ENCODE measurements at places on chromosomes 16 and 17.

- peak; percentile 27 for DNase-seq
Measured at GRCh38 chr17:67260170-67260987, 15.4 kb upstream of the HELZ start.

GRCh38 chr17:51091635-51092034 is 29.0 kb downstream of the SPAG9 start:
- no peak for DNase-seq

- DNase-seq, result no peak
Measured at GRCh38 chr17:76884995-76885893, 17.0 kb downstream of the MGAT5B start.

GRCh38 chr16:12201866-12202265 is 225.3 kb downstream of the SNX29 start:
- no peak for DNase-seq

GRCh38 chr16:26441178-26441577 is 625.5 kb upstream of the C16orf82 start:
- DNase-seq, result no peak

GRCh38 chr16:89473791-89474414 is 16.5 kb downstream of the ANKRD11 start:
- DNase-seq, result no peak

GRCh38 chr17:67035131-67036083 is 8.9 kb upstream of the CACNG1 start:
- DNase-seq, result no peak

DNA sequence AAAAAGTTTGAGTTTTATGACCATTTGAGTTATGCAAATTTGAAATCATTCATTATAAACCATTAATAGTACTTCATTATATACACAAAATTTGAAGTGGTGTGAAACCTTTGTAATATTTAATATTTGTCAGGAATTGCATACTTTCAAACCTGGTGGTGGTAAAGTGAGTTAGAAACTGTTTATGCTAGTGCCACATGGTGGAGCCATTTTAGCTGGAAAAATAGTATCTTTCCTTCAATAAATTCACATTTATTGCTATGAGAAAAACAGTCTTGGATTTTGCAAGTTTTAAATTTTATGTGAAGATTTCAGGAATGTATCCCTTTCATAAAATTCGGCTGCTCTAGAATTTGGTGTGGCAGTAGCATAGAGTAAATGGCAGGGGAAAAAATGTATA is 7.3 kb upstream of the BLMH start:
- no peak for DNase-seq

DNA sequence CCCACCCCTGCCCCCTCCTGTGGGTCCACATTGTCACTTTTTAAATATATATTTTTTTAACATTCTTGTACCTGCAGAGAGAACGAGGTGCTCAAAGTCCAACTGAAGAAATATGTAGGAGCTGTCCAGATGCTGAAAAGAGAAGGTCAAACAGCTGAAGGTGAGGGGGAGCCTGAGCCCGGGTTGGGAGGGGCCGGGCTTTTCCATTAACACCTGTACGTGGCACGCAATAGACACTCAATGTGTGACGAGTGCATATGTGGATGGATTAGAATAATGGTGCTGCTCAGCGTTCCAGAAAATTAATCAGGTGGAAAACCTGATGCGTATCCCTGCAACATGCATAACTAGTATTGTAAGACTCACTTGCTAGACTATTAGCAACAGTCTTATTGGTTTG is 223.0 kb downstream of the SNX29 start:
- no peak for DNase-seq

GRCh38 chr16:66271074-66272060 is 95.1 kb upstream of the CDH5 start:
- DNase-seq, result no peak

DNA sequence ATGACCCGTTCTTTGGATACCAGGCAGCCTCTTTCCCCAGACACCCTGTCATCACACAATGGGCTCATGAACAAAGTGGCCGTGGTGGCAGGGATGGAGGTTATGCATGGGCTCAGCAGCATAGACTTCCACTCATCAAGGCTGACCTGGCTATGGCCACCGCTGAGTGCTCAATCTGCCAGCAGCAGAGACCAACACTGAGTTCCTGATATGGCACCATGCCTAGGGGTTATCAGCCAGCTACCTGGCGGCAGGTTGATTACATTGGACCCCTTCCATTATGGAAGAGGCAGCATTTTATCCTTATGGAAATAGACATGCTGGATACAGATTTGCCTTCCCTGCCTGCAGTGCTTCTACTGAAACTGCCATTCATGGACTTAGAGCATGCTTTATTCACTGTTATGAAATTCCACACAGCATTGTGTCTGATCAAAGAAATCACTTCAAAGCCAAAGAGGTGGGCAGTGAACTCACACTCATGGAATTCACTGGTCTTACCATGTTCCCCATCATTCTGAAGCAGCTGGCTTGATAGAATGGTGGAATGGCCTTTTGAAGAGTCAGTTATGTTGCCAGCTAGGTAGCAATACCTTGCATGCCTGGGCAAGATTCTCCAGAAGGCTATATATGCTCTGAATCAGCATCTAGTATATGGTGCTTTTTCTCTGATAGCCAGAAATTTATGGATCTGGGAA is 160.6 kb downstream of the PRKCB start:
- no peak for DNase-seq

All from BJ (cell line).